ENCODE measurements at places on chromosomes 2 and 18.

GRCh38 chr2:156350374-156351142, 18.0 kb upstream of the NR4A2 start:
- no peak for DNase-seq

- no peak for DNase-seq
Measured at GRCh38 chr2:44692821-44693220, 248.7 kb upstream of the SIX3 start.

GRCh38 chr2:152525277-152525838, 190.4 kb downstream of the FMNL2 start:
- DNase-seq: no peak

DNA sequence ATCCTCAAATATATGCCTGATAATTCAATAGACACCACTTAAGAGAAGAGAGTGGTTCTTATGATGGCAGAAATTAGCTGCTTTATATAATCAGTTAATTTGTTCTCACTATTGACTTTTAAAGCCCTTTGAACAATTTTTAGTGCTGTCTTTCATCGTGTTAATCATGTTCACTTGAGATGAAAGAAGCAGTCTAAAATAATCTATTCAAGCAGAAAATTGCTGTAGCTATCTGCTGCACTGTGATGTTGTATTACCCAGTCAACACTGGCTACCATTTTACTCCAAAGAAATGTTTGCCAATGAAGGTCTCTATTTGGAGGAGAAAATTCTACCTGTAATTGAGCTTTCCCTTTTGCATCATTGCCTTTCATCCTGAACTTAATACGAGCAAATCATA, 459.8 kb upstream of the FSIP2 start:
- DNase-seq: no peak

DNA sequence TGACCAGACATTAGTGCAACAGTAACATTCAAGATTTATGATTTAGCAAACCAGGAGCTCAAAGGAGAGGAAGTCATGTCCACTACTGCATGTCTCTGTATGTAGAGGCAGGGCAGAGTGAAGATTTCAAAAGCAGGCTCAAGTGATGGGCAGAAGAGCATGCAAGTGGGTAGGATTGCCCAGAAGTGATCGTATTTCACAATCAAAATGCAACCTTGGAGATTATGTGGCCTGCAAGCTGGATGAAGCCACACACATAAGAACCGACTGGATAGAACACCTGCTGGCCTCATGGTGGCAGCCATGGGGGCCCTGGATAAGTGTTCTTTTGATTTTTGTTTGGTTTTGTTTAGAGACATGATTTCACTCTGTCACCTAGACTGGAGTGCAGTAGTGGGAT, 286.8 kb upstream of the RAB12 start:
- DNase-seq: no peak

GRCh38 chr2:145635706-145636427, 1115.9 kb upstream of the ZEB2 start:
- DNase-seq: no peak

DNA sequence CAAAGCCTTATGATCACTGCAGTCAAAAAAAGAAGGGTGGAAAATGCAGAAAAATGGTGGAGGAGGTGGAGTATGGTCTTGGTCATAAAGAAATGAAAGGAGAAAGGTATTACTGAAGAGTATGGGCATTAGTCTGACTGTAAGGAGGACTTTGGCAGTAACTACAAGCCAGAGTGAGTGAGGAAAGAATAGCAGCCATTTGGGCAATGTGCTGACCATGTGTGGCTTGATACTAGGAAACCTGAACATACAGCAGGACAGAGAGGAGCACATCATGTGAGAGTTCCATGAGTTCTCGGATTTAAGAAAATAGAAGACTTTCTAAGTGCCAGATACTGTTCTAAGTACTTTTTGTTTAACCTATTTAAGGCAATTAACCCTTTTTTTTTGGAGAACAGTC, 8.5 kb downstream of the DTNA start:
- DNase-seq: no peak

- DNase-seq: no peak
Measured at GRCh38 chr2:156890529-156891148, 366.9 kb upstream of the GALNT5 start.

DNA sequence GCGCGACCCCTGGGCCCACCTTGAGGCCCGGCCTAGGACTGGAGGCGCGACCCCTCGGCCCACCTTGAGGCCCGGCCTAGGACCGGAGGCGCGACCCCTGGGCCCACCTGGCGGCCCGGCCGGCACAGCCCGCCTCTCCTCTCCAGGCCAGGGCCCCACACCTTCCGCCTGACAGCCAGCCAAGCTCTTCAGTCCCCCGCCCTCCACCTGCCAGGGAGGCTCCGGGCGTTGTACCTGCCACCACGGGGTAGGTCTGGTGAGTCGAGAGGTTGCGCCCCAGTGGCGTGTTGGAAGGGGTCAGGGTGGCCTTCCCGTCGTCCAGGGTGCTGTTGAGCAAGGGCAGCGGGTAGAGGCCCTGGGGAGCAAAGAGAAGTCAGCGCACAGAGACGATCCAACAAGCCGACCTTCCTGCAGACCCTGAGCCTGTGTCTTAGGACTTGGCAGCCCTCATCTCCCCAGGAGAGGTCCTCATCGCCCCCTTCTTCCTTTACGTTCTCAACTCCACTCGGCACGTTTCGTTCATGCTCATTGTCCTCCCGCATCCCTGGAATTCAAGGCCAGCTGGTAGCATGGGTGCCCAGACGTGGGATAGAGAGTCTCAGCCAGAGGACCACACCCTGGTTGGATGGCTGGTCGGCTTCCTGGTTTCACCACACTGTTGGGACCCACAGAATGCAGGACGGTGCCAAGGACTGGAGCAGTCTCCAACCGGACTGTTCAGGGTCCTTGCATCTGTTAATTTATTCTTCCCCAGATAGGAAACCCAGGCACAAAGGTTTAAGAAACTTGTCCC, 42.2 kb downstream of the PAX8 start:
- no peak for DNase-seq

GRCh38 chr2:234027641-234028040, 22.9 kb upstream of the SPP2 start:
- DNase-seq: no peak

DNA sequence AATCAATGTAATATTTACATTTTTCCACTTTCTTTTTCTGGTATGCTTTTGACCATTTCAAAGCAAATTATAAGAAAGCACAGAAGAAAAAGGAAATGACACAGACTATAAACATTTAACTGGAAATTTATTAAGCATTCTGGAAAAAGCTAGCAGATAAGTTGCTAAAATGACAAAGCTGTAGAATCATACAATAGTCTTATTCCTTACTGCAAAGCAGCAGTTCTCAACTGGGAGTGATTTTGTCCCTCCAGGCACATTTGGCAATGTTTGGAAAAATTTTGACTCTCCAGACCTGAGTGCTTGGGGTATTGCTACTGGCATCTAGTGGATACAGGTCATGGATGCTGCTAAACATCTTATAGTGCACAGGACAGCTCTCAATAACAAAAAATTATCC, 75.1 kb downstream of the MBD5 start:
- DNase-seq: no peak

GRCh38 chr2:190968522-190968921, 45.4 kb downstream of the STAT1 start:
- no peak for DNase-seq

DNA sequence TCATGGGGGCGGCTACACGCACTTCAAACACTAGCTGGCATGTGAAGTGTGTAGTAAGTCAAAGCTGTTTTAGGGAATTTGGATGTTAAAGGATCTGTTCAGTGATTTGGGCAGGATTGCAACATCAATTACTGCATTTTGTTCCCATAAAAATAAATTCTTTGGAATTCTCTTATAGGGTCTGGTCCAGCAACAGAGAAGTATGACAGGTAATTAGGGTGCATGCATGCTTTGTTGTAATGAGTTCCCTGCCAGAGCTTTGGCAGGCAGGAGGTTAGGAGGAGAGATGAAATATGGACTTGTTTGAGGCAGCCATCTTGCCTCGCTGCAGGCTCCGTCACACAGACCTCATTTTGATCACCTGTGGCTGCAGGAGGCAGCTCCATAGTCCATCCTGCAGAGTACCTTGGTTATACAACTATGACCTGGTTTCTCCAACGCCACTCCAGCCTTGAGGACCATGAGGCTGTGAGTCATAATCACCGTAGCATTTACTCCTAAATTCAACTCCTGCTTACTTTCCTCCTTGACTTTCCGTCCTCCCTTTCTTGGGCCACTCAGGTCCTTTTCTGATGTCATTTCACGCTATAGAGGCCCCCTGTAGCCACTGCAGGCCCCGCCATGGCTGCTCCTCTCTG, 26.5 kb upstream of the EML4 start:
- no peak for DNase-seq

- DNase-seq: no peak
Measured at GRCh38 chr18:49874238-49874637, 60.9 kb upstream of the ACAA2 start.

DNA sequence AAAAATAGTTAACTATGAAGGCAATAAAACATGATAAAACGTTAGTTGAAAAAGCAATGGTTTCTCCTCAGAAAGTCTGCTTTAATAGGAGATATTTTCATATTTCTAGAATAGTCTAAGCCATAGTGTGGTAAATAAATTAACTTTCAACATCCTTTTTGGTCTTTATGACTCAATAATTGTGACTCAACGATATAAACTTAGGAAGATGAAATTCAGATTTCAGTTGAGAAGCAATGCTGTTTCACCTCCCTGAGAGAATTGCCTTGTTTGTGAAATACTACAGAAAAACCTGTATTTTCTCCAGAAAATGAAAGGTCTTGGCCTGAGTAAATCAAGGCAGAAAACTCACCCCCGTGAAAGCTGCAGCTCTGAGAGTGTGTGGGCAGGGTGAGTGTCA, 166.9 kb downstream of the ETAA1 start:
- no peak for DNase-seq

DNA sequence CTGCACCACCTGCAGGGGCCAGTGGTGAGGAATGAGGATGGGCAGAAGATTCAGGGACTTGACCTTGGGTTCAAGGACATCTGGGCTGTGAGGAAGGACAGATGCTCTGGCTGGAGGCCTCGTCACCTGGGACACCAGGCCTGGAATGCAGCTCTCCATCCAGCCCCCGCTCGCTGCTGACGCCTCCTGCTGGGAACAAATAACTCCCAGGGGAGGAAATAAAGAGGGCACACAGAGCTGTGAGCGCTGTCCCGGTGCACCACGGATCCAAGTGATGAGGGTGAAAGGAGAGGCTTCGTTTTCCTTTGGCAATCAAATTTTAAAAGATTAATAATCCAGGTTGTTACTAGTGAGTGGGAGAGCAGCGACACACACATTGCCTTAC, 368.0 kb upstream of the MYT1L start:
- DNase-seq: no peak

DNA sequence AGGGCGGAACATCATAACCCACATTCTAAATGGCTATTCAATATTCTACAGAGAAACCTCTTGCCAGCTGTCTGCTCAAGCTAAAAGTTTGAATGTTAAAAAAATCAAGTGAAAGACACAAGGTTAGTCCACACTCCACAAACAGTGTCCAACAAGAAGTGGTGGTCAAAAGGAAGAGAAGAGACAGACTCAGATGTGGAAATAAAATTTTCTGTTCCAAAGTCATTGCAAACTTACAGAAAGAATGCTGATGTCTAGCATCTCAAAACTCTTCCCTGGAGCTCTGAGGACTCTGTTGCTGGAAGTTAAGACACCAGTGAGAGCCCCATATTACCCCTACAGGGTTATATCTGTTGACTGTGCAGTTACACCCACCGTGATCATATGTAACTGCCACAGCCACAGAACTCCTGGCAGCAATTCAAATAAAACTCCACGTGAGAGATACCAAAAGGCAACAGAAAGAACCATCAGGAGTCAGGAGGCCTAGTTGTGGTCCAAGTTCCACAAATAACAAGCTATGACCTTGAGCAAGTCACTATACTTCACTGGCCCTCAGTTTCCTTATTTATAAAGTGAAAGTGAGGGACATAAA, 60.9 kb downstream of the AAK1 start:
- no peak for DNase-seq

- DNase-seq: no peak
Measured at GRCh38 chr2:166375736-166376487, at the start of gene SCN9A. Gene SCN9A, minus strand, starts transcription at chr2:166375944. Its CDS starts 64,188 bp downstream, at chr2:166311756.

GRCh38 chr2:140596447-140596846, 1534.4 kb downstream of the LRP1B start:
- DNase-seq: no peak
